Omental fat pad (tissue), 4 donors: ENCODE measurements at places on chromosomes 7 and 10.

GRCh38 chr7:22488643-22489462, 11.1 kb downstream of the STEAP1B start:
- peak; percentile 59 for DNase-seq

DNA sequence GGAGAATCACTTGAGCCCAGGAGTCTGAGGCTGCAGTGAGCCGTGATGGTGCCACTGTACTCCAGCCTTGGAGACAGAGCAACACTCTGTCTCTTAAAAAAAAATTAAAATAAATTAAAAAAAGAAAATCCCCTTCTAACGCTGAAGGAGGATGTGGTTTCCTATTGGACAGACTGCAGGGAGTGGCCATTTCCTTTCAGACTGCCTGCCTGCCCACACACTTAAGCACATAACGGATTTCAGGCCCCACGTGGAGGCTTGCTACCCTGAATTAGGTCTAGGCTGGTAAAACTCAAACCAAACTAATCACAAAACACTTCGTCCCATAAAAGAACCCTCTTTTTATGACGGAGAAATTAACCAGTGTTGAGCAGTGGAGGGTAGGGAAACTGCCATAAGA, 34.0 kb downstream of the GATA3 start:
- no peak for DNase-seq

DNA sequence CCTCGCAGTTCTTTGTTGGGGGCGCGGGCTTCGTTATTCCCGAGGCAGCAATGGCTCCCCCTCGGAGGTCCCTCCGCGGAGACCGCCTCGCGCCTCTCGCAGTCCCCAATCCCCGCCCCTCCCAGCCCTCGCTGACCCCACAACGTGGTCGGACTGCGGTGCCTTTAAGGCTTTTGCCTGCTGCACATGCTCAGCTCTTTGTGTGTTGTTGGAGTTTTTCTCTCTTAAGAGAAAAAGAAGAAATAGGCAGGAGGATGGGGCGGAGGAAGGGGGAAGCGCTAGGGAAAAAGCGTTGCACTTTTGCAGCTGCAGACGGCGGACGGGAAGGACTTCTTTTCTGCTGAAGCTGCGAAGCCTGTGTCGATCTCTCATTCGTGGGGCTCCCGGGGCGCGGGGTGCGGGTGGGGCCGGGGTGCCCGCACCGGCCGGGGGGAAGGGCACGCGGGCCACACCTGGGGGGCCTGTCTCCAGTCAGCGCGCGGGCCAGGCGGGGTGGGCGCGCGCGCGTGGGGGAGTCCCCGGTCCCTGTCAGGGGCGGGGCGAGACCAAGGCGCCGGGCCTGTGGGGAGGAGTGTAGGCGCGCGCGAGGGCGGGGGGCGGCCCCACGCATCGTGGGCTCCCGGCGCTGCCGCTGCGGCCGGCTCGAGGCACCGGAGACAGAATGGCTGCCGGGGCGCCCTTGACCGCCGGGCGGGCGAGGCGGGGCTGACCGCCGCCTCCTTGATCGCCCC, 445 bp upstream of the ATRNL1 start:
- DNase-seq = no peak

DNA sequence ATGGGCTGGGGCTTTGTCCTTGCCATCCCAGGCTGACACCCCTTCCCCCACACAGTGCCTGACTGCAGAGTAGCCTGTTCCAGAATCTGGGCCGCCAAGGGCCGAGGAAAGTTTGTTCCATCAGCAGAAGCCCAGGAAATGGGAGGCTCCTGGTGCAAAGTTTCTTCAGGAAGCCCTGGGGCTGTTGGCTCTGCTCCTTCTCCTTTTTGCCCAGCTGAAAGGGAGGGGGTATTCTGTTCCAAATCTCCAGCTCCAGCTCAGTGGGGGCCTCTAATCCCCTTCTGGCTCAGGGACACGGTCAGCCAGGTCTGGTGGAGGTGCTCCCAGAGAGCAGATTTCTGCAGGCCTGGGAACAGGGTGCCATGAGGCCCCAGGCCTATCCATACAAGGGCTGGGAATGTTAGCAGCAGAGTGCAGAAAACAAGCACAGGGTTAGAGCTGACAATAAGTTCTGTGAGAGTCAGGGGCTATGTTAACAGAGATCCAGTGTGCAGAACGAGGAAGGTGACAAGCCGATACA, 399.5 kb downstream of the RPS24 start:
- no peak for DNase-seq

DNA sequence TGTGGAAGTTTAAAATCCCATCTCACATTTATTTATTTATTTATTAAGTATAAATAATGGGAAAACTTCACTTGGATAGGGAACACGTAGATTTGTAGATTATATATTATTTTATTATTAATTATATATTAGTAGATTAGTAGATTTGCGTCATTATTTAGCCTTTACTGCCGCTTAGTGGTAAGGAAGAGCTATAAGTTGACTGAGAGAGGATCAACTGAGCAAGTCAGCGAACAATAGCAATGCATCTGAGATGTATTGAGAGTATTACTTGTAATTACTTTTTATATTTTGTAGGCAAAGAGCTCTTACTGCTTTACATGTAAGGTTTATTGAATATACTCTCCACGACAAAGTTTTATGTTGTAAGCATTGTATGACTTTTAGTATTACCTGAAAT, 244.5 kb upstream of the ANKRD30A start:
- DNase-seq = no peak

GRCh38 chr7:36072620-36073019, 80.4 kb upstream of the EEPD1 start:
- DNase-seq = no peak

DNA sequence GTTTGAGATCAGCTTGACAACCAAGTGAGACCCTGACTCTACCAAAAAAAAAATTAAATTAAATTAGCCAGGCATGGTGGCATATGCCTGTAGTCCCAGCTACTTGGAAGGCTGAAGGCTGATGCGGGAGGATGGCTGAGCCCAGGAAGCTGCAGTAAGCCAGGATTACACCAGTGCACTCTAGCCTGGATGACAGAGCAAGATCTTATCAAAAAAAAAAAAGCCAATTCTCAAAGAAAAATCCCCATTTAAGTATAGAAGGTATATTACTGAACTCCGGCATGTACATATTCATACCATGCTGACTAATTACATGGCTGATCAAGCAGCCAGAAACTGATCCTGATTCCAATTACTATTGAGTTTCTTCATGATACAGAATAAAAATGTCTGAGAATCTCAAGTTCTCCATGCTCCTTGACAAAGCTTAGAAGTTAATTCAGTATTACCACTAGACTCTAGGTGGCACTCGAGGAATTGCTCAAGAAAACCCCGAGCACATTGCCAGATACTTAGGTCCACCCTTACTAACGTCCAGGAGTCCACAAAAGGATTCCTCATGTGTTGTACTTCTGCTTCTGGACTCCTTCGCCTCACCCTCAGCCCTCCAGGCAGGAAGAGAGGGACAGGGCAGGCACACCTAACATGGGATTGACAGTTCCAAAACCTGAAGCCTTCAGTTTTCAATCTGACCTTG, 148.9 kb downstream of the PARD3 start:
- DNase-seq = no peak

DNA sequence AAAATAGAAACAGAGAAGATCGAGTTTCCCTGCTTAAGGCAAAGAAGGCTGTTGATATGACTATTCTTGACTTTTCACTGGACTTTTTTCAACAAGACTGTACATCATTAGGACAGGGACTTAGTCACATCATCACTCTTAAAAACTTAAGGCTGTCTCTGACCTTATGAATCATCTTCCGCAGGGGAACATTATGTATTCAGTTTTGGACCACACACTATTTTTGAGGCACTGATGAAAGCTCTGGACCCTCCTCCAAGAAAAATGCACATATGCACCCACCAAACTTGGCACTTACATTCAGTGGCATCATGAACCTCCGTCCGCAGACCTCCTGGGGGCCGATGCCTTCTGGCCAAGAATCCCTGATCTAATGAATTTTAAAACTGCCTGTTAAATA, 96.4 kb downstream of the CALD1 start:
- no peak for DNase-seq

DNA sequence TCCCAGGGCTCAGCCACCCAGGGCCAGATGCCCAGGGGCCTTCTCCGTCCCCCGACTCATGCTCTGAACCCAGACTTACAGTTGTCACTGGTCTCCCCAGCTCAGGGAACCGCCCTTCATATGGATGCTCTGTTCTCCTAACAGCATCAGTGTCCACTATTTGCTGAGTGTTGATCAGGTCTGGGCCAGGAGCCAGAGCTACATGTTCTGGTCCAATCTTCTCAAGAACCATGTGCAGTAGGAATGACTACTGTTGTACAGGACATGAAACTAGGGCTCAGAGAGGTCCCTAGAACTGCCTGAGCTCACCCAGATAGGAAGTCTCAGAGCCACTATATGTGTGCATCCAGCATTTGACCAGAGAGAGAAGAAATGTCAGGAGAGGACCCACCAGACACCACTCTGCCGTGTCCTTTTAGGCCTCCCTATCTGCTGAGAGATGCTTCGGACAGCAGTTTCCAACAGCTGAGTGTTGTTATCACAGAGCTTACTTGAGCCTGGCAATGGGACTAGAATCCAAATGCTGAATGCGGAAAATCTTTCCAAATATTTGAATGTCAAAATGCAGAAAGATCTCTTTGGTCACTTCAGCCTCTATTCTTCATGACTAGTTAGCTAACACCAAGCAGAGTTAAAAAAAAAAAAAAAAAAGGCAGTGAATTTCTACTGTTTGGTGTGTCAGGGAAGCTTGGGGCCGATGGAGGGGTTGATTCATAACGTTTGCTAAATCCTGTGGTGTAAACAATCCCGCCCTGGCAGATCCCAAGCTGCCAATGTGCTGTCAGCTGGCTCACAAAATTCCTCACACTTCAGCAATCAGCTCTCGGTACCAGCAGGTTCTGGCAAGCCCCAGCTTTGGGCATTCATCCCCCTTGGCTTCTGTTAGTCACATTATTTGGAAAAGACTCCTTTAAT, 246.1 kb downstream of the TNS3 start:
- no peak for DNase-seq

DNA sequence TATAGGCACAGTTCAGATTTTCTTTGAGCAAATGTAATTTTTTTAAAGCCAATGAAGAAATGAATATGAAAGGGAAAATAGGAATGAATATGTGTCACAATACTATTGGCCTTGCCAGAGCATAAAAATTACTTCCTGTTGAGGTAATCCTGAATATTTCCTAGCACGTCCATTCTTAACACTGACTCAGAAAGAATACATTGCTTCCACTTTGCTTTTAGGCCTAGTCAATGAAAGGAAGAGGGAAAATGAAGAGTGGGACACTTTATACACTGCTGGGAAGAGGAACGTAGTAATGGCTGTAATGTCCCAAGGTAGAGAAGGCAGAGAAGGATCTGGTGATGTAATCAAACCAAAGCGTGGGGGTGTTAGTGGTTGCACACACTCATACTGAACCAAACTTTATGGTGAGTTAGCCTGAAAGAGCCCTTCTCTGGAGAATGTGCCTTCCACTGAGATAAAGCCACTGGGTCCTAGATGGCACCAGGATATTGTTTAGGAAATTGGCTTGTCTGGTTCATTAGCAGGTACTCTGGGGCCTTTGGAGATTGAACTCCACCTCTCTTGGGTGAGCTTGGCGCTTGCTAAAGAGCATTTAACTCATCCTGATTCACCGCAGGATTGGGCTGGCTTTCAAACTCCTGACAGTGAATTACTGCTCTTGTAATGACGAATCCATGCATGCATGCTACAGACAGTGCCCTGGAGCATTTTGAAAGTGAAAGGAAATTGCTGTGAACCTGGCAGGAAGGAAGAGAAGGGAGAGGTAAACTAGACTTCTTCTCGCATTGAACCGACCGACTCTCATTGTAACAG, 254.9 kb downstream of the KIAA1217 start:
- no peak for DNase-seq

- DNase-seq = no peak
These were observed 141.0 kb downstream of the C1GALT1 start for GRCh38 chr7:7323352-7323751.

DNA sequence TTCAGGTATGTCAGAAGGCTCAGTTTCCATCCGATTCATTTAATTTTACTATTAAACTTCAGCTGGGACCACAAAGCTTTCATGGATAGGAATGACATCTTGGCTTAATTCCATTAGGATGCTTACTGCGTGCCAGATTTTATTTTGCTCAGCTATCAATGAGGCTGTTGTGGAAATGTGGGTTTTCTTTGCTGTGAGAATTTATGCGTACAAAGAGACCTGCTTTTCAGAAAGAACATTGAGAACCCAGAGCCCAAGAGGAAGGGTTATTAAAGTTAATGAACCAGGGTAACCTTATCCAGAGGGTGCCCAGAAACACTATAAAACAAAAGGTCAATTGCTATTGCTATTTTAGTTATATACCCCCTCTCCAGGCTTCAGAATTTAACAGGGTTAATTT, 98.3 kb downstream of the MKLN1 start:
- DNase-seq = no peak

DNA sequence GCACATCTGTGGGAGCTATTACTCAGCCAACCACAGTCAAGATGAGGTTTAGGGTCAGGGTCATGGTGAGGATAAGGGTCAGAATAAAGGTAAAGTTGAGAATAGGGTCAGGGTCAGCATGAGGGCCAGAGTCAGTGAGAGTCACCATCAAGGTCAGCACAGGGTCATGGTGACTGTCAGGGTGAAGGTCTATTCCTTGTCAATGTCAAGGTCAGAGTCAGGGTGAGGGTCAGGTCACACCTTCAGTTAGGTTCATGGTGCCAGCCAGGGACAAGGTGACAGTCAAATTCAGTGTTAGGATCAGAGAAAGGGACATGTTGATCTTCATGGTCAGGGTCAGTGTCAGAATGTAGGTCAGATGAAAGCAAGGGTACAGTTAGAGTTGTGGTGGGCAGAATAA, 14.1 kb downstream of the MRPS24 start:
- no peak for DNase-seq

DNA sequence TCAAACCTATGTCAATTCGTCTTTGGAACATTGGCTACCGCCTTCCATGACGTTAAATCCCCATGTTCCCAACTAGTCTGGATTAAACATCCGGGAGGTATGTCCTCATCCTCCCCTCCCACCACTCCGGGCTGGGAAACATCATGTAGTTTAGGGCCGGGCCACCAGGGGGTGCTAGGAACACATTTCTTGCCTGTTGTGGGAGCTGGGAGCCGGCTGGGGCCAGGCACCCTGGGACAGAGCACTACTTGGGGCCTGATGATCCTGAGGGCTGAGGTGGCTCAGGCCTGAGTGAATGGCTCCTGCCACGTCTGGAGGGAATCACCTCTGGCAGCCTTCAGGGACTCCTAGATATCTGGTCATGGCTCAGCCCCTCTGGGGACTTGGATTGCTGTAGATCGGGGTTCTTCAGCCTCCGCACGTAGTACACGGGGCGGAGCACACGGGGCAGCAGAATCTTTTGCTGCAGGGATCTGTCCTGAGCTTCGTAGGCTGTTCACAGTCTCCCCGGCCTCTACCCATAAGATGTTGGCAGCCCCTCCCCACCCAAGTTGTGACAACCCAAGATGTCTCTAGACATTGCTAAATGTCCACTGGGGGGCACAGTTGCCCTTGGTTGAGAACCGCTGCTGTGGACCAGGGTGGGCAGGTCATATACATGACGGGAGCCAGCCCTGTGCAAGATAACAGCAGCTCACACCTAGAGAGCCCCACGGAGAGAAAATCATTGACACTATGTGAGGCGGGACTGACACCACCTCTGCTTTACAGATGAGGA, 141.2 kb upstream of the ZNF716 start:
- DNase-seq = no peak
